ENCODE measurements at places on chromosomes 1 and 21.

DNA sequence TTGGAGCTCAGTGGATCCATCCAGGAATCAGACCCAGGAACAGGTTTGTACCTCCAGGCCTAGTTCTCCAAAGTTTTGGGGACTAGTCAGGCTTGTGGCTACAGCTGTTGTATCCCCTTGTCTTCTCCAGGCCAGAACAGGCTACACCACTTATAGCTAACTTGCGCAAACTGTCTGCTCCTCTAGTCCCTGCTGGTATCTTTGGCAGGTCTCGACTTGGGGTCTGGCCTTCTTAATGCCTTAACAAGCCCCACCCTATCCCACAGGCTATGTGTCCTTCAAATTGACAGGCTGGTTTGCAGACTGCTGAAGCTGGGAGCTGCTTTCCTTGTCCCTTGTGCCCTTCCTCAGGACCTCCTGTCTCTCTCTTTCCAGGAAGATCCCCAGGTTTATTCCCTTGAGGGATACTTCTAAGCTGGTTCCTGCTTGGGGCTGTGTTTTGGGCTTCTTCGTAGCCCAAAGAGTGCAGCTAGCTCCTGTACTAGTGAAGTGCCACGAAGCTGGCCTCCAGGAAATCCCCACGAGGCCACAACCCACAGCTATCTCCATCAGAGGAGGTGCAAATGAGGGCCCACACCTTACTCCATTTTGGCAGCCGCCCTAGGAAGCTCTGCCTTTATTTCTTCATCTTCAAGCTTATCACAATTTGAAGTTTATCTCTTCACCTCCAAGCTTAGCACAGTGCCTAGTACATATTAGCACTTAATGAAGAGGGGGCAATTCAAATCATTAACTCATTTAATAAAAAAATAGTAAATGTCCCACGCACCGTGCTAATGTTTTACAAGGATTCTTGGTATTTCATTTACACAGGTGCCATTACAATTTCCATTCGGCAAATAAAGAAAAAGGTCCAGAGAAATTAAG is 683 bp upstream of the DMAP1 start:
- DNase-seq, result no peak

DNA sequence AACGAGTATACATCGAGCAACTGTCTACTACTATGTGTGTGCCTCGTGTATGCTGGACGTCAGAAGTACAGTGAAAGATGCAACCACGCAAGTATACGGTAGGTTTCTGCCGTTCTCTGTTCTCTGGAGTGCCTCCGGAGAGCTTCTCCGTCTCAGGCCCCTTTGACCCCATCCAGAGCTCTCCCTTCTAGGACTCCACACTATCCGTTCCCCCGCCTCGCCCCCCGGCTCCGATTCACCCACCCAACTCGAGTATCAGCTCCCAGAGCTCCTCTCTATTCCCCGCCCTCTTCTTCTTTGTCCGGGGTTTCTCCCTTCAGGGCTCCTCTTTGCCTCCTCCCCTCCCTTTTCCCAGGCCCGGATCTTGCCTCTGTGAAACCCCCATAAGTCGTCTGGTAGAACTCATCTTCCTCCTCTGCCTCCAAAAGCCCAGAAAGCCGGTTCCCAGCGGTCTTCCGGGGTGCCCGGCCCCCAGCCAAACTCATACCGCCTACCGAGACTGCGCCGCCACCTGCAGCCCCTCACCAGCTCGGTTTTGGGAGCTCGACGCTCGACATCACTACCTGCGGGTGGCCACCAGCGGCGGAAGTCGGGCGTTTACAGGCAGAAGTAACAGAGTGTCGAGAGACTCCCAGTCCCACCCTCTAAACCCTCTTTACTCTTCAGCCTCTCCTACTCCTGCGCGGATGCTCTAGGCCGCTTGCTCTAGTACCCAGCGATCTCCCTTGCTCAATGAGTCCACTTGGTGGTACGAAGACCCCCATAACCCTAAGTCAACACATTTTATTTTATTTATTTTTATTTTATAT is at the start of gene VPS72:
Gene VPS72 (minus strand): TSS at position 561 of the 809 bp plus-strand sequence. CDS start 76 bp downstream, at position 485.
- DNase-seq, result peak; percentile 89

GRCh38 chr1:159088050-159088449 is 11.5 kb upstream of the AIM2 start:
- no peak for DNase-seq

DNA sequence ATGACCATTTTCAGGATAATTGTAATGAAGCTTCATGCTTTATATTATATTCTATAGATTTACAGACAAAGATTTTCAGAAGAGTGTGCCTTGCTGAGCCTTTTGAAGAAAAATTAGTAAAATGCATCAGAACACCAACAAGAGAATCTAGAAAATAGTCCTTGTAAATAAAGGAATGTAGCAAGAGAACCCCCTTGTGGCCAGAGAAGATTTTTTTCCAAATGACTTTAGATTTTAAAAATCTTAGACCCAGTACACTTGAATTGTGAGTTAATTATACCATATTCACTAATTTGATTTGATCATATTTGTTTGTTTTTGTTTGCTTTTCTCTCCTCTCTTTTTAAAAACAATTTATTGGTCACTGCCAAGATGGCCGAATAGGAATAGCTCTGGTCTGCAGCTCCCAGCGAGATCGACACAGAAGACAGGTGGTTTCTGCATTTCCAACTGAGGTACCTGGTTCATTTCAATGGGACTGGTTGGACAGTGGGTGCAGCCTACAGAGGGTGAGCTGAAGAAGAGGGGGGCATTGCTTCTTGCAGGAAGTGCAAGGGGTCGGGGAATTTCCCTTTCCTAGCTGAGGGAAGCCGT is 12.8 kb upstream of the IFI44L start:
- DNase-seq, result no peak

- no peak for DNase-seq
Observed at GRCh38 chr1:178495158-178495557, 1.6 kb downstream of the CLEC20A start.

- no peak for DNase-seq
Observed at GRCh38 chr21:40723966-40724365, 123.0 kb downstream of the DSCAM start.

DNA sequence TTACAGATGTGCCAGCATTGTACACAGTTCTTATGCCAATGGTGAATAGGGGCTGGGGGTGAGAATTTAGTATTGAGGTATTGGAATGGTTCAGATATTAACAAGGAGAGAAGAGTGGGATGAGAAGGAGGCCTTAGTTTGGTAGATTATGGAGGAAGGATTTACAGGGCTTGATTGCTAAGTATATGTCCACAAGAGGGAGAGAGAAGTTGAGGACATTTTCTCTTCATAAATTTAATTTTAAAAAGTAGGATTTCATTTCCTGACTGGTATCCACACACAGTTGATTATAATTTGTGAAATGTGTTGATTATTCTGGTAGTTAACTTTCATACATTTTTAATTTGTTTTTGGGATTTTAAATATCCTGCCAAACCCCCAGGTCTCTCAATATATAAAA is 213.0 kb downstream of the ADGRL2 start:
- DNase-seq, result no peak

- DNase-seq, result no peak
Observed at GRCh38 chr1:228472655-228473054, 14.5 kb upstream of the RNF187 start.

GRCh38 chr1:58442114-58442513 is 104.4 kb downstream of the OMA1 start:
- DNase-seq, result no peak

DNA sequence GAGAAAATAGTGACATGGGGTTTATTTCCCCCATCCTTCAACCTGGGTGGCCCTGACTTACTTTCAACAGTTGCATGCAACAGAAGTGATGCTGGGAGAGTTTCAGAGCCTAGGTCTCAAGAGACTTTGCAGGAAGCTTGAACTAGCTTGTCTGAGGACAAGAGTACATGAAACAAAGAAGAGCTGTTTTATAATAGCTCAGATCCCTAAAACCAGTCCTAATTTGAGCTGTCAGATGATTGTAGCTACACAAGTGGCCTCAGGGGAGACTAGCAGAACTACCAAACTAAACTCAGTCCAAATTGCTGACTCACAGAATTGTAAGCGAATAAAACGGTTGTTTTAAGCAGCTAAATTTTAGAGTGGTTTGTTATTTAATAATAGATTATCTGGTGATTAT is 17.1 kb downstream of the RC3H1 start:
- no peak for DNase-seq

DNA sequence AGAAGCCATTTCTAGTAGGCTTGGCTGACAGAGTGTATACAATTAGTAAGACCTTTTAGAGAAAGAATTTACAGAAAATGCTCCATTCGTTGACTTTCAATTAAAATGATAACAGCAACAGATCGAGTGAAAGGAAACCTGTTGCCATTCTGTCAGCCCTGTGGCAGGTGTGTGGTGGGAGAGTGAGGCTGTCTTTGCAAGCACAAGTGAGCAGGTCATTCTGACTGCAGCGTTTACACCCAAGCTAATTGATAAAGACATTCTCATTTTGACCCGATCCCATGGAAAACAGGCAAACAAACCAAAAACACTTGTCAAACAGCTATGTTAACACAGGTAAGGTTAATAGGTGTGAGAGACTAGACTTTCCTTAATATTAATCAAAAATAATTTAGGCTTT is 257.3 kb downstream of the PTBP2 start:
- no peak for DNase-seq

DNA sequence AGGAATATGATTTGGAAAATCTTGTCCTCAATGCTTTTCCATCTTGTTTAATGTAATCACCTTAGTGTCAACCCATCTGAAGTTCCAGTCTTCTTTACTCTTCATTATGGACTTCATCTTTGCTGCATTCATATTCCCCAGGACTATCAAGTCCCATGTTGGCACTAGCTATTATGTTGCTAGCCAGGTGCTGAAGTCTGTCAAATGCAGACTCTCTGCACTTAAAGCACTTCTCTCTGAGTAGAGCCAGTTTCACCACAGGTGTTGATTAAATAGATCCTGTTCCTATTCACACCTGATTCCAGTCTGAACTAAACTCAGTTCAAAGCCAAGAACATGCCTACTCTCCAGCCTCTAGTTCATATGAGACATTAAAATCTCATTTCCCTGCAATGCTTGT is 75.0 kb upstream of the PKN2 start:
- DNase-seq, result peak; percentile 89

GRCh38 chr1:180246579-180246978 is 16.5 kb downstream of the LHX4 start:
- no peak for DNase-seq

GRCh38 chr1:151618470-151618869 is 6.6 kb downstream of the SNX27 start:
- no peak for DNase-seq

DNA sequence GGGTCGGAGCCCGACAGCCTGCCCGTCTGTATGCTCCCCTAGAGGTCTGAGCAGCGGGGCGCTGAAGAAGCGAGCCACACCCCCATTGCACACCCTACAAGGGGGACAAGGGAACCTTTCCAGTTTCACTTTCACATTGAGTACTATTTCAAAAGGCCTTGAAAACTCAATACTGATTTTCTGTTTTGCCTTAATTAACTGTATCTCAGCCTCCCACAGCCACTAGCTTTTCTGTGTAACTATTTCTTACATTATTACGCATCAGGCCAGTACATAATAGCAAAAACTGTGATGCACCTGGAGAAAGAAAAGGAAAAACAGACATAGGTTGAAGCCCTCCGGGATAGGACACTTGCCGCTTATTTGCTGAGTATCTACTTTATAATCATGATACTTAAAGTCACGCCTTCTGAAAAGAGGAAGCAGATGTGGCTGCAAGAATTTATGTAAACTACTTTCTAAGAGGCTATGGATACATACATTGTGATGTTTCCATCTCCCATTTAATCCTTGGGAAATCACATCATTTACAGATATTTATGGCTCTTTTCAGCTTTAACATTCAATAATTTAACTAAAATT is 1719.5 kb downstream of the MRPL39 start:
- DNase-seq, result no peak

- no peak for DNase-seq
Observed at GRCh38 chr1:223246476-223247112, 103.5 kb upstream of the TLR5 start.

DNA sequence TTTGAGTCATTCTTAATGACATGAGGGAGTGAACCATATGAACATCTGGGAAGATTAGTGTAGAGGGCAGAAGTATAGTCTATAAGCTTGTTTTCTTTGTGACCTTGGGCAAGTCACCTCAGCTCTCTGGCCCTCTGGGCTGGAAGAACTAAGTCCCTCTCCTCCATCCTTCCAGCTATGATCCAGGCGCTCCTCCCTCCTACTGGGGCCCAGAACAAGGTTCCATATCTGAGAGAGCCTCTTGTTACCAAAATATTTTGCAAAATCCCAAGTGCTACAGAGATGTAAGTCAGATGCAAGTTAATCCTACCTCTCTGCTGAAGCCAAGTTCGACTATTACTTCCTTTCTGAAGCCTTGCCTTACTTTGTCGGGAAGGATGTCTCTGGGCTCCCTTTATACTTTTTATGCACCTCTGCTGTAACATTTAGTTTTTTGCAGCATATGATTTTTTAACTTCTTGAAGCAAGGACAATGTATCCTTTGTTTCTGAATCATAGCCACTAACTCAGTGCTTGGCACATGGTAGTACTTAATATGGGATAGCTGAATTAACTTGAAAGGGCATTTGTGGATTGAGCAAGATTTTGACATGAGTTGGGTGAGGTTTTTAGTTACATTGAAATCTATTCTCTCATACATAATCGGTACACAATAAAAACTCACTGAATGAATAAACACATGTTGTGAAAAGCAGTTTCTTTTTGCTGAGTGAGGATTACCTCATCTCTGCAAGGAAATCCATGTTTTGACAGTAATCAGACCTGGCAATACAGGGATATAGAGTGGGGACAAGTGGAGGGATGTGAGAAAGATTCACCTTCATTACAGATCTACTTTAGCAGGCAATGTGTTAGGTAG is 54.7 kb upstream of the BEND5 start:
- no peak for DNase-seq

DNA sequence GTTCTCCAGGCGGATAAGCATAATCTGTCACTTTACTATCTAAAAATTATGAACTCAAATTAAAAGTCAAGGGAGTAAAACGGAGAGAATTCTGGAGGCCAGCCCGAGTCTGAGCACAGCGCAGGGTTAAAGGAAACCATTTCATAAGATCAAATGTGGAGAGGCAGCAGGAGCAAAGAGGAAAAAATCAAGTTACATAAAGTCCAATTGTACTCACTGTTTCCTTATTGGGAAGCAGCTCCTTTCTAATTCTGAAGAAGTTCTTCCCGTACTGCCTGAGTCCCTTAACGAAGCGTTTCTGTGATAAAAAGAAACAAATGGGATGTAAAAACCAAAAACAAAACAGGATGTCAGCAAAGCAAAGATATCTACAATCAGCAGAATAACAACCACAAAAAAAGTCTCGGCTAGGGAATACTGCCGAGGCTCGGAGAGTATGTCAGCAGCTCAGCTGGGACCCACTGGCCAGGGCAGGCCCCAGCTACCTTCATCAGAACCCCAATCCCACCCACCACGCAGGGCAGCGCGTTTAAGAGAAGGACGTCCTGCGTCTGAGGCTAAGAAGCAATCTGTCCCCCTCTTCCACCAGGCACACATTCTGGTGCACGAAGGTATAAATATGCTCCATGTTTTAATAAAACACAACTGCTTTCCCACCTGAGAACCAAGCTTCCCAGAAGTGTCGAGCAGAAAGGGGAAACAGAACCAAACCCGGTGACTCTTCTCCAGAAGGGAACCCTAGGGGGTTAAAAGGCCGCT is 104.8 kb downstream of the SLC45A1 start:
- no peak for DNase-seq

DNA sequence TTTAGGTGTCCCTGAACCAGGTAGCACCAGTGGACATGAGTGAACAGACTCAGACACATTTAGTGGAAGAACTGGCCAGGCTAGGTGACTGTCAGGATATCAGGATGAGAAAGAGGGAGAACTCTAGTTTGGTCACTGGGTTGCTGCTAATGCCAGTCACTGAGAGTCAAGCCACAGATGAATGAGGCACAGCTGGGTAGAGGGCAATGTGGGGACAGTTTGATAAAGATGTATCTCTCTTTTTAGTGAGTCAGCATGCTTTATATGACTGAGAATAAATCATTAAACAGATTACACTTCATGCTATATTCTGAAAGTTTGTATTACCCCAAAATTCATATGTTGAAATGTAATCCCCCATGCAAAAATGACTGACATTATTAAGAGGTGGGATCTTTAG is 87.1 kb downstream of the SELENOF start:
- DNase-seq, result no peak
